Activated CD4-positive, CD25-positive, alpha-beta regulatory T cell (primary cell): ENCODE measurements at places on chromosomes 1 and 21.

- DNase-seq: no peak
Measured at GRCh38 chr1:217494767-217495166, 136.1 kb downstream of the GPATCH2 start.

GRCh38 chr1:206784471-206784903, 12.2 kb upstream of the IL10 start:
- peak; percentile 43 for DNase-seq

- DNase-seq: no peak
Measured at GRCh38 chr1:3956527-3957170, 56.6 kb upstream of the C1orf174 start.

DNA sequence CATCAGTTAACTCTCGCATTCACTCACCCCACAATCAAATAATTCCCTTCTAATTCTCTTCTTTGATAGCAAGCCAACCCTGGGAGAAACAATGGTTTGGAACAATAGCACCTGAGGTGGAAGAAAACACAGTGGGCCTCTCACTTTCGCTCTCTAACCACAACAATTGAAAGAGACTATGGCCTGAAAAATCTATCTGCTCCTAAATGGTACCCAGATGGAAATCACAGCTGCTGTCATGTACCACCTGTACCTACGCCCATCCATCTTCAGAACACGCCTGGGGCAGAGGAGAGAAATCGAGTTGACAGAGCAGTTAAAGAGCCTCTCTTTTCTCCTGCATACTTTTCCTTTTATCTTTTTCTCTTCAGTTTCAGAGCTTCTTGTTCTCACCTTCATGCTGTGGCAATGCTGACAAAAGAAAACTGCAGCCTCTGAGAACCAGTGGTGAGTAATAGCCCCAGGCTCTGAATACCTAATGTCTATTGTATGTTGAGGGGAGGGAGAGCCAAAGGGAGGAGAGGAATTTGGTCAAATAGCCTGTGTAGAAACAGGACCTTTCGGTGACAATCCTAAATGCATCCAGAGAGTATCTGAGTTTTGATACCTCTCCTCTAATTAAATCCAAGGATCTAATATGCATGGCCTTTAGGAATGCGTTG, 57.7 kb downstream of the ZC3H11B start:
- DNase-seq: no peak

GRCh38 chr21:35222541-35222941, 173.4 kb upstream of the RUNX1 start:
- no peak for DNase-seq

DNA sequence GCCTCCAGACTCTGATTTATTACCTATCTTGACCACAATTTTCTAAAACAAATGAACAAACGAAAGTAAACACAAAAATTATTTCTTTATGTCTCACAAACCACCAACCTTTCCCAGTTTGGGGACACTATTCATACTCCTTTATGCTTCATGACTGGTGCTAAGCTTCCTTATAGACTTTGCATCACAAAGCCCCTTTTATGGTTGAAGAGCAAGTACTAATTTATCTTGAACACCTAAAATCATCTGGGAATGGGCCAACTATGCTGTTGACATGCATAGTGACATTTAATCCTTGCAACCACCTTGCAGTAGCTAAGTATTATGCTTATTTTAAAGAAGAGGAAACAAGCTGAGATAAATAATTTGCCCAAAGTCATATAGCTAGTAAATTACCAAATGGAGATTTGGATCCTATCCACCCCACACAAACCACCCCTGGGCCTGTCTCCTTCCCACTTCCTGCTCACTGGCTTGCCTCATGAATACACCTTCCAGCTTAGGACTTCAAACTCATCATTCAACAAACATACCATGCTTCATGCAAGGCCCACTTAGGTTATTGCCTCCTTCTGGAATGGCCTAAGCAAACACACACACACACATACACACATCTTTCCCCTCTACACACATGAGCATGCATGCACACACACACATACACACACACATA, 192.2 kb downstream of the PLPP3 start:
- DNase-seq: no peak

- DNase-seq: no peak
Measured at GRCh38 chr1:203666609-203667008, 40.0 kb downstream of the ATP2B4 start.

DNA sequence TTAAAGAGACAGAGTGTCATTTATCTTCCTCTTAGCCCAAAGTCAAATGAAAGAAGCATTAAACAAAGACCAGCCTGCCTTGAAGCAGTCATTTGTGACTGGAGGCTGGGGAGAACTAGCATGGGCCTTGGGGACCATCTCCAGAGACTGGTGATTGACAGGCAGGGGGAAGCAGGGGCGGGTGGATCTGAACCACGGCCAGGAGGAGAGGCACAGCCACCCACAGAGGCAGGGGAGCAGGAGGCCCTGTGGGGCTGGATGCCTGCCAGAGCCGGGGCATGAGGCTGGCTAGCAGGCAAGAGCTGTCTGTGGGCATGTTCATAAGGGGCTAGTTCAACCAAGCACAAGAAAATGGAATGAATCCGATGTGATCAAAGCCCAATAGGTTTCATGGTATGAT, 73.9 kb downstream of the PLXNA2 start:
- DNase-seq: no peak

GRCh38 chr1:59990470-59990869, 63.9 kb upstream of the CYP2J2 start:
- DNase-seq: no peak

DNA sequence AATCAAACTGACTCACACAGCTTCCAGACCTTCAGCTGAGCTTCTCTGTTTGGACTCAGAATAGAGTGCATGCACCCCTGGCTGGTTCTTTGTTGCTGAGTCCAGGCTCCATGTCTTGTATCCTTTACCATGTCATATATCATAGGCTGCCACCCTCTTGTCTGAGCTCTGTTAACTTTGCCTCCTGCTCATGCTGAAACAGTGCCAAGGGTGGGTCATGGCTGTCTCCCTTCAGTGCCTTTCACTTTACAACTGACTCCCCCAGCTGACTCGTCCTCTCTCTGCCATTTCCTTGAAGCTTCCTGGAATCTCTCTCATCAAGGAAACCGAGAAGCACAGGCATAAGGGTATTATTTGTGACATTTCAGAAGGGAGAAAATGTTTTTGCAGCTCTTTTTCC, 885.3 kb downstream of the TTLL7 start:
- DNase-seq: no peak

- no peak for DNase-seq
Measured at GRCh38 chr1:82392513-82392912, 591.8 kb downstream of the ADGRL2 start.

DNA sequence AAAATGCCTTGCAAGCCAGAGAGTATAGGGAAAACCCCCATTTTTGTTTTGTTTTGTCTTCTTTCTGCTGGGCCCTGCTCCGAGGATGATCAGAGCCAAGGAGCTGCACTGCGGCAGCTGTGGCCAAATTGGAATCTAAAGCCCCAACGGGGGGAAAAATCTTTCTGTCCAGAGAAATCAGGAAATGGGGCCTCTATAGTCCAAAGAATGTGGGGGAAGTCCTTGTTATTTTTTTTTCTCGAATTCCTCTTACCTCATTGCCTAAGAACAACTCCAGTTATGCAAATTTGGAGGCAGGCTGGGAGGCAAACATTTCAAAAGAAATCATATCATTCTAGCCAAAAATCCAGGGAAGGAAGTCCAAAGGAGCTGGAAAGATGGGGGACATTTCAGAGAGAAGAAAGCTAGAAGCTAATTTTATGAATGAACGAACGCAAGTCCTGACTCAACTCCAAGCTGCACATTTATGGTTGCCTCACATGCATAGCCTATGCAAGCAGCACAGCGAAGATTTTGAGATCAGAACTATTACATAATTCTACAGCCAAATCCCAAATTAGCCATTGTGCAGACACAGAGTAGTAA, 263.2 kb downstream of the KCTD3 start:
- no peak for DNase-seq

- no peak for DNase-seq
Measured at GRCh38 chr1:77030401-77031105, 163.3 kb downstream of the ST6GALNAC5 start.

DNA sequence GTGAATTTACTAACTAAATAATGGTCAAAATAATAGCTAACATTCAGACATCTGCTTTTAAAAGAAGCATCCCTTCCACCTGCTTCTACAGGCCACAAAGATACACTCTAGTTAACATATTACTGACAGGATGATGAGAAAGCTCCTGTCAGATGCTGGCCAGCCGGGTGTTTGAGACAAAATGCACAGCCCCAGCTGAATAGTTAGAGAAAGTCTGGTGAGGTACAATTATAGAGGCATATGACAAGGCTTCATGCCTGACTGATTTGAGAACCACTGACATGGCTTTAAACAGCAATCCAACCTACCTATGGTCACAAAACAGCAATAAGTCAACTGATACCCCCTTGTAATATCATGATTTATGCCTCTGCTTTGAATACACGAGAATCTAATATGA, 137.0 kb downstream of the DENND1B start:
- DNase-seq: no peak

GRCh38 chr1:6348511-6349191, 44.9 kb downstream of the ACOT7 start:
- no peak for DNase-seq

DNA sequence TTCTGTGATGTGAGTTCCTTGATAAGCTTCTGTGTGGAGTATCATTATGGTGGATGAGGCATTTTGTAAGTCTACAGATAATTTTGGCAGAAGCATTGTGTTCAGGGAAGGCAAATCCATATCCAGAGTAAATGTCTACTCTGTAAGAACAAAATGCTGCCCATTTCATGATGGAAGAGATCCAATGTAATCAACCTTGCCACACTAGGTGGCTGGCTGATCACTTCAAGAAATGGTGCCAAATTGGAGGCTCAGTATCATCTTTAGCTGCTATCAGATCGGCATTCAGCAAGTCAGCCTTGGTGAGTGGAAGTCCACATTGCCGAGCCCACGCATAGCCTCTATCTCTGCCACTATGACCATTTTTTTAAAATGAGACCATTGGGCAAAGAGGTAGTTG, 565.8 kb upstream of the USP24 start:
- no peak for DNase-seq

DNA sequence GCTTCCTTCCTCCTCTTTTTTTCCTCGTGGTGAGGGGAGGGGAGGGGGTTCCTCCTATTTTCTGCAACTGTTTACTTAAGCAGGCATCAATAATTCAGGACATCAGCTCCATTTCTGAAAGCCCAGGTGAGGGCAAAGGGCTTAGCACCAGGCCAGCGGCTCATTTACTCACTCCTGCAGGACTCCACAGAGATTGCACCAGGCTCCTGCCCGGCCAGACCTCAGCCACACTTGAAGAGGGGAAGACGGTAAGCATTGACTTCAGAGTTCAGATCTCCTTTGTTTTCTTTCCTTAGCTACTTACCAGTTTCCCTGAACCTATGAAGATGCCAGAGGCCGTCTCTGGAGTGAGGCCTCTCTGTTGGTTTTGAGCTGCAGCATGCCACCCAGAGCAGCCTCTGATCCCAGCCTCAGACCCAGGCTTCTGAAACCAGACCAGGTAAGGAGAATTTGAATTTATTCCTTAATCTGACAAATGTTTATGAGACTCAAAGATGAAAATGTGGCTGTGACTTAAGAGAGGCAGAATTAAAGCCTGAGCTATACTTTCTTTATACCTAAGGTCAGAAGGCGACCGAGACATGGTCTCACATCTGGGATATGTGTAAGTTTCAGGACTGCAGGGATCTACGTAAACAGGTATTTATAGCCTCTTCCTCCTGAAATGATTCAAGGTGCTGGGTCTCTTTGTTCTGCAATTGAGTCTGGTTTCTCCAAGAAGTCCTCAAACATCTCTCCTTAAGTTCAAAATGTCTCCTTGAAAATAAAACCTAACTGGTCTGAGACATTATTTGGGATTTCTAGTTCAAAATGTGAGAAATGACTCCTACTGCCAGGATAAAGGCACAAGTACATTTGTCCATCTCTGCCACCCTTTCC, 272.5 kb upstream of the RUNX1 start:
- DNase-seq: no peak

DNA sequence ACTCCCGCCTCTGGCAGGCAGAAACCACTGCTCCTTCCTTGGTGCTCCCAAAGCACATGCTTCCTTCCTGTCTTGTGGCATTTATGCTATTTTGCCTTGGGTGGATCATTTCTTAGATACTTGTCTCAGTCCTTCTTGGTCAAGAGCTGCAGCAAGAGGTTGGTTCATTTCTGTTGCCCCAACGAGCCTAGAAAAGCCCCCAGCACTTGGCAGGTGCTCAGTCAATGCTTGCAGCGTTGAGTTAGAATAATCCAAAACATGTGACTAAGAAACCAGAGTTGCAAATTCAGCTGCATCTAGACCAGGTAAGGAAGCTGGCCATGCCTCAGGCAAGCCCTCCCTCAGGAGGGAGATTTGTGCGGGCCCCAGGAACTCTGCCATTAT, 42.4 kb upstream of the TENT5C start:
- DNase-seq: no peak

GRCh38 chr1:155463865-155464650, 98.5 kb downstream of the ASH1L start:
- no peak for DNase-seq

DNA sequence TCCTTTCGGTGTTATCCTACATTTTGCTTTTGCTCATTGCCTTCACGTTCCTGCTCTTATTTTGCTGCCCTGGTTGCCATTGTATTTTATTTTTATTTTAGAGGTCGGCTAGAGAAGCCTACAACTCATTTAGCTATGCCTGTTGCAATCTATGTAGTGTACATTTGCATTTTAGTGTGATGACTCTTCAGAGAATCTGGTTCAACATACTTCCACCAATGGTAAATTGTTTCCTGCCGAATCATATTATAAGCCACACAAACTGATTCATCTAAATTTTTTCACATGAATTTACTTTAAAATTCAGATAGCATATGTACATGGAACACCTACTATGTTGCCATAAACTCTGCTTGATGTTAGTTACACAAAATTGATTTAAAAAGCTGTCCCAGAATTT, 1596.9 kb downstream of the PLA2G4A start:
- no peak for DNase-seq

DNA sequence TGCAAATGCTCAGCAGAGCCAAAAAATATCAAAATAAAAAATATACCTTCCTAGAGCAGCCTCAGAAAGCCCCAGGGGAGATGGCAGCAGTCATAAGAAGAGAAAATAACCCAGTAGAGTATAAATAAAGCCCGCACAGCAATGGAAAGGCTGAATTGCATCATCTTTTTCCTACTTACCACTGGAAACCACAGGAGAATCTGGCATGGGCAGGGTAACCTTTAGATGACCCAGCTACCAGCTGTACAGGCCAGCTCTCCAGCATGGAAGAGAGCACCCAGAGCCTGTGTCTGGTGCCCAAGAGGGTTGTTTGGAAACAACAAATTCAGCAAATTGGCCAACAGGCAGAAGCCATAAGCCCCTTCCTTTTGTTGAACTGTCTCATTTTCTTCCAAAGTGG, 253.1 kb downstream of the OMA1 start:
- DNase-seq: no peak

DNA sequence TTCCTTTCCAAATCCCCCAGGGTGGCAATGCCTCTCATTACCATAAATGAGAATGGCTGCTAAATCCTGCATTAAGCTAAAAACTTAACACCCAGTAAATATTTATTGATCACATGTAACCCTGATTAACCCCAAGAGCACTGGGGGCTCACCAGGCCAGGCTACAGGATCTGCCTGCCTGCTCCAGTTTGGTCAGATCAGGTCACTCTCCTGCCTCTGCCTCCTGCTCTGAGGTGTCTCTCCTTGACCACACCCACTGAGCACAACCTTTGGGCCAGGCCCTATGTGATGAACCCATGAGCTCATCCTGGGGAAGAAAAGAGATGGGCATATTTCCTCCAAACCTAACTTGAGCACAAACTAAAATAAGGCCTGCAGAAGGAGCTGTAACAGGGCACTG, 93.5 kb downstream of the TRABD2B start:
- no peak for DNase-seq

- DNase-seq: no peak
Measured at GRCh38 chr1:53502641-53503432, 43.6 kb downstream of the DMRTB1 start.
